Right renal cortex interstitium (tissue), 3 donors: ENCODE measurements at places on chromosomes 13 and 19. TPM values are rescaled to one million over a fixed set of nuclear protein-coding genes. Genes with fewer than 3 reads are reported as not detected.

Gene ZNF665
- polyA plus RNA-seq = 5.7 TPM

Gene APC2
- polyA plus RNA-seq = 1.0 TPM

Gene MATK
- 1.4 TPM for polyA plus RNA-seq

Gene KLHL1
- 0.69 TPM for polyA plus RNA-seq

Gene FUT3
- 0.40 TPM for polyA plus RNA-seq

Gene ZNF177
- polyA plus RNA-seq = 11.3 TPM

Gene CUL4A
- polyA plus RNA-seq = 83.9 TPM

Gene ZNF600
- polyA plus RNA-seq = 5.7 TPM

Gene KLF2
- 20.1 TPM for polyA plus RNA-seq

Gene TUBB4A
- 27.8 TPM for polyA plus RNA-seq

Gene LAIR1
- polyA plus RNA-seq = 3.1 TPM

Gene CILP2
- 0.15 TPM for polyA plus RNA-seq

Gene NPAS1
- polyA plus RNA-seq = 1.6 TPM
